ENCODE measurements at places on chromosomes 13 and 19. TPM values are rescaled to one million over a fixed set of nuclear protein-coding genes. Genes with fewer than 3 reads are reported as not detected.

The OSCAR gene
- 0.35 TPM for total RNA-seq

The FFAR1 gene
- not detected for total RNA-seq

The AP1M2 gene
- total RNA-seq, result 37.1 TPM

The CD37 gene
- not detected for total RNA-seq

The HPN gene
- not detected for total RNA-seq

The MAMSTR gene
- 0.40 TPM for total RNA-seq

The UFM1 gene
- 39.1 TPM for total RNA-seq

The CEBPG gene
- total RNA-seq, result 39.9 TPM

The KLK6 gene
- 1.1 TPM for total RNA-seq

The DZIP1 gene
- 14.1 TPM for total RNA-seq

The PSPN gene
- total RNA-seq, result 0.69 TPM

The NRTN gene
- total RNA-seq, result 1.6 TPM

The ABCA7 gene
- total RNA-seq, result 9.5 TPM

The PSG6 gene
- total RNA-seq, result not detected

The CERS4 gene
- total RNA-seq, result 3.8 TPM

The BLOC1S3 gene
- total RNA-seq, result 22.6 TPM

The ANGPTL8 gene
- total RNA-seq, result not detected

The KLK2 gene
- total RNA-seq, result not detected

The ACER1 gene
- total RNA-seq, result not detected

The SIRT6 gene
- total RNA-seq, result 37.0 TPM

The KLK12 gene
- not detected for total RNA-seq

The USHBP1 gene
- not detected for total RNA-seq

The KMT2B gene
- total RNA-seq, result 58.8 TPM

The KDM4B gene
- total RNA-seq, result 8.9 TPM

The GNG7 gene
- total RNA-seq, result 0.06 TPM

The RSPH6A gene
- not detected for total RNA-seq

The CEACAM21 gene
- total RNA-seq, result not detected

The TICAM1 gene
- total RNA-seq, result 10.9 TPM

The MBD3L3 gene
- not detected for total RNA-seq

The CEACAM8 gene
- total RNA-seq, result not detected

The SLC7A9 gene
- total RNA-seq, result 0.69 TPM

The CATSPERD gene
- not detected for total RNA-seq

The OR7C1 gene
- total RNA-seq, result not detected

The MAP1S gene
- 22.0 TPM for total RNA-seq

The IGFL1 gene
- 3.8 TPM for total RNA-seq

The SRRM5 gene
- total RNA-seq, result 0.98 TPM

The ADGRE2 gene
- total RNA-seq, result 0.59 TPM

The TNFSF13B gene
- 0.13 TPM for total RNA-seq

The ITGBL1 gene
- total RNA-seq, result 1.2 TPM

The ZNF429 gene
- not detected for total RNA-seq

The KIR2DL4 gene
- total RNA-seq, result not detected

The MAN2B1 gene
- total RNA-seq, result 21.0 TPM

The CRLF1 gene
- total RNA-seq, result 2.6 TPM

The FXYD3 gene
- total RNA-seq, result 0.32 TPM

The ZNF30 gene
- 7.4 TPM for total RNA-seq

The ZNF878 gene
- total RNA-seq, result not detected

The KCTD4 gene
- total RNA-seq, result not detected

The ZNF77 gene
- 1.7 TPM for total RNA-seq

The SHANK1 gene
- total RNA-seq, result 0.17 TPM

Measured in A549 treated with ZK216348 at 1 μM for 4 hours (cell line).